ENCODE measurements at places on chromosomes 4 and X.
A peak's percentile ranks its signal among the peaks of the same experiment; 100 is the strongest.

DNA sequence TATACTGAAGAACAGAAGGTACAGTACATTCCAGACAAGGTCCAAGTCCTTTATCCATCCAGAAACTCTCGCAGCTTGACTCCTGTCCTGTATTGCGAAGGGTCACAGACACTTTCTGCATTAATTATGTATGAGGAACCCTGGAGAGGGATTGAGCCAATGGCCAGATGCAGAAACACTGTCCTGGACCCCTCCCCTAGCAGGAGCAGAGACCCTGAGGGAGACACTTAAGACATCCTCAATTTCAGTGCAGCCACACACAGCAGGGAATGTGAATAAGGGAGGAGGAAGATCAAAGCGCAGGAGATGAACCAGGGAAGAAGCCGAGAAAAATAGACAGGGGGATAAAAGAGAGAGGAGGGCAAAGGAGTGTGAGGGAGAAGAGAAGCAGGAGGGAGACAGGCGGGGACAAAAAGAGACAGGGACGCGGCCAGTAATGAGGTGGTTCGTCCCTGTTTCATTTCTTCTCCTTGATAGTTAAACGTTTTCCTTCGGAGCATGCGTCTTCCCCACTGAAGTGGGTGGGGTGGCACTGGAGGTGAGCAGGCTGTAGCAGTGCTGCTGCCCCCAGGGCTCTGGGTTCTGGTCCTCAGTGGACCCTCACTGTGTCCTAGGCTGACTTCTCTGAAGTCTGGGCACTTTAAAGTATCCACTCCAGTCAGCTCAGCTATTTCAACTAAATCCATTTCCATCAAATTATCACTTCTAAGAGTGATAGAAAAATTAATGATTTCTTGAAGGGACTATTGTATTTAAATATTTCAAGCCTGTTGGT is 356.4 kb upstream of the NOCT start:
- peak; percentile 42 for DNase-seq

GRCh38 chr4:149897783-149898182 is 82.1 kb upstream of the IQCM start:
- no peak for DNase-seq

- peak; percentile 81 for DNase-seq
Measured at GRCh38 chr4:6962211-6963041, 52.8 kb downstream of the TBC1D14 start.

GRCh38 chrX:122566401-122566800 is 617.7 kb upstream of the GRIA3 start:
- no peak for DNase-seq

DNA sequence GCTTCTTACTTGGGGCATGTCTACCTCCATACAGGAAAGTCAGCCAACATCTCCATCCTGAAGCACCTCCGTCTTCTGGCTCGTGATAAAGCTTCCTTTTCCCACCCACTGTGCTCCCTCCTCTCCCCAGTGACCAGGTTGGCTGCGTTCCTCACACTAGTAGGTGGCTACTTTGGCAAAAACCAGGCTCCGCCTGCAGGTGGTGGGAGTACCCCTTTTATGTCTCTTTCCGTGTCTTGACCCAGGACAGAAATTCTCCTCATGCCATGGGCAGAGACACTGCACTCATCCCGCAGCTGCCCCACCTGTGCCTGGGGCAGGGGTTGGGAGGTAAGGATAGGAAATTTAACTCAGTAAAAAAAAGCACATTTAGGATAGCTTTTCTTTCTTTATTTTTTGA is 50.9 kb downstream of the ENPP6 start:
- DNase-seq = peak; percentile 47

DNA sequence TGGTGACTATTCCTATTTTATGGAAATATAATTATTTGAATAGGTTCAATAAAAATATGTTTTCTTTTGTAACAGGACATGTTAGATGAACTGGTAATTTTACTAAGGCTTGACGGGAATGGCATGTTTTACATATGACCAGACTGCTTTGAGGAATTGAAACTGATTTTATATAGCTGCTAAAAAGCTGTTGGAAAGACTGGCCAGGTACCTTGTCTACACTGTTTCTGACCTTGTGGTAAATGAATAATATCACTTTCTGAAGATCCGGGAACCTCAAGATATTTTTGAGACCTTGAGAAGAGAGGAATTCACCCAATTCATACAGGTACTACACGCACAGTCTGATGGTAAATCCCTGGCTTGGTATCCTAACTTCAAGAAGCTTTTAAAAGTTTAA is 42.1 kb upstream of the USP46 start:
- DNase-seq = no peak

DNA sequence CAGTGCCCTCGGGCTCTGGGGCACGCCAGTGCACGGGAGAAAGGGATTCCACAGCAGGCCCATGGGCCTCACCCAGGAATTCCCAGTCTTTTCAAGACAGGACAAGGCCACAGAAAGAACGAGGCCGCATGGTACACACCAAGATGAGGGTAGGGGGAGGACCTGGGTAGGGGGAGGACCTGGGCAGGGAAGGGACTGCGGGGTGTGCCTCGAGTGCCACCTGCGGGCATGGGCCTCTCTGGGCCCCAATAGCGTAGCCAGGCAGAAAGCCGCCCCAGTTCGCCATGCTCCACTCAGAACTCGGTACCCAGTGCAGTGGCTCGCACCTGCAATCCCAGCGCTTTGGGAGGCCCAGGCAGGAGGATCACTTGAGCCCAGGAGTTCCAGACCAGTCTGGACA is 14.0 kb upstream of the DUSP9 start:
- peak; percentile 26 for DNase-seq

GRCh38 chr4:16827045-16827444 is 71.4 kb downstream of the LDB2 start:
- no peak for DNase-seq

- no peak for DNase-seq
Measured at GRCh38 chr4:150423503-150423902, 158.4 kb upstream of the MAB21L2 start.

GRCh38 chr4:80710748-80711451 is 319.6 kb upstream of the BMP3 start:
- DNase-seq = no peak

DNA sequence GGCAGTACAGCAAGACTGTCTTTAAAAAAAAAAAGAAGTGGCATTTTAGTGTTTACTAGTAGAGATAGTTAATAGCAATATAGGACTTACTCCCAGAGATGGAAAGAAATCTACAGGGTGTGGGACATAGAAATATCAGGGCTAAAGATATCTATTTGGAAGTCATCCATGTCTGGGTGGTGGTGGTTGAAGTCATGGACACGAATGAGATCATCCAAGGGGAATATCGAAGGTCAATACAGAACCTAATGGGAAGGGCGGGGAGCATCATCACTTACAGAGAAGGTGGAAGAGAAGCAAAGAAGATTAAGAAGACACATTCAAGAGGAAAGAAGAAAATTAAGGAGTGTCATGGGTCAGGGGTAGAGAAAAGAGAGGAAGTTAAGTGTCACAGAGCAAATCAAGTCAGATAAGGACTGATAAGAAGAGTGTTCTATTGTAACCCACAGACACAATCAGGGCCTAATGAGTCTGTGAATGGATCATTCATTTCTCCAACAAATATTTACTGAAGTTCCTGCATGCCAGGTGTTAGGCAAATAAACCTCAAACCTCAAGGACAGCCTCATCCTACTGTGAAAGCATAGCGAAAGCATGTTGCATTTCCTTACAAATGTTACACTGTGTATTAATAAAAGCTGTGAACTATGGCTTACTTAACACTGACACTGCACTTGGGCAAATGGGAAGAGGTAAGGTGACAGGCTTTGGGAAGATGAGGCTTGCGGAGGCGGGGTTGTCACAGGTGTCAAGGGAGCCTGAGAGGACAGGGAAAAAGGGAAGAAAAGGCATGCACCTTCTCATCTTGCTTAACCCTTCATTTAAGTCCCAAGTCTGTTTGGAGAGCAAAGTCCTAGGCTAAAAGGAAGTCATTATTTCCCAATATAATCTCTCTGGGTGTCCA is 65.3 kb downstream of the ELOVL6 start:
- no peak for DNase-seq

GRCh38 chr4:15882675-15883086 is 55.9 kb downstream of the FGFBP1 start:
- DNase-seq = peak; percentile 55

DNA sequence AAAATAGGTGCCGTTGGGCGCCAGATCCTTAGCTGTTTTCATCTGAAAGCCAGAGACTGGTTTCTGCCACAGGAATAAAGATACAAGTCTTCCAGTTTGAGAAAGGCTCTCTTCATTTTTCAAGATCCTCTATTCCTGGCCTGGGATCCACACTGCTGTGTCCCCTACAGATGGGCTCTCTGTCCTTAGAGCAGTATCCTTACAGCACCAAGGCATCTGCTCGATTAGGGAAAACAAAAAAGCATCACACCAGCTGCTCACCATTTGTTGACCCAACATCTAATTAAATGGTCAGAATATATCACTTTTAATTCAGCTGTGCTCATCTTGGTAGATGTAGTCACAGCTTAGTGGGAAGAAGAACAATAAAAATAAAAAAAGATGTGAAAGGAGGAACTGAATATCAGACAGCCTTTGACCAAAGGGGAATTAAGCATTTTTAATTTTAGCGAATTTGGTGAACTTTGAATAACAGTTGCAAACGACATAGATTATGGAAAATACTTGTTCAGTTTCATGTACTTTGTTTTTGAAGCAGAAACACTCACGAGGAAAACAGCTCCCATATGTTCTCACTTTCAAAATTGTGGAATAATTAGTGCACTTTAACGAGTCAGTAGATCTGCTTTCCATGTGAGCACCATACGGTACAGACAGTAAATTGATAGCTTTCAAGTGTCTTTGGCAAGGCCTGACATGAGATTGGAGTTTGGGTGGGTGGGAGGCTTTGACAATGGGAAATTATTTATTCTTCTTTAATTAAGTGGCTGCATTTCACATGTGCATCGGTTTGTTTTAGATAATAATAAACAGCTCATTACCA is 148.4 kb upstream of the CLNK start:
- DNase-seq = no peak

- DNase-seq = no peak
Measured at GRCh38 chrX:24099394-24099793, 44.6 kb downstream of the EIF2S3 start.

- DNase-seq = no peak
Measured at GRCh38 chr4:40564004-40564403, 65.7 kb downstream of the RBM47 start.

DNA sequence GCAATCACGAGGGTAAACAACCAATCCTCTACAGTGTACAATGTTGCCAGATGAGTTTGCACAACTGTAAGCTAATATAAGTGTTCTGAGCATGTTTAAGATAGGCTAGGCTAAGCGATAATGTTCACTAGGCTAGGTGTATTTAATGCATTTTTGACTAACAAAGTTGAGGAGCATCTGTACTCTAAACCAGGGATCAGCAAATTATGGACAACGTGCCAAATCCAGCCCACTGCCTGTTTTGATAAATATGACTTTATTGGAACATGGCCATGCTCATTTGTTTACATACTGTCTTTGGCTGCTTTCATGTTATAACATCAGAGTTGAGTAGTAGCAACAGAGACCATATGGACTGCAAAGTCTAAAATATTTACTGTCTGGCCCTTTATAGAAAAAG is 46.3 kb upstream of the ARHGEF6 start:
- no peak for DNase-seq

DNA sequence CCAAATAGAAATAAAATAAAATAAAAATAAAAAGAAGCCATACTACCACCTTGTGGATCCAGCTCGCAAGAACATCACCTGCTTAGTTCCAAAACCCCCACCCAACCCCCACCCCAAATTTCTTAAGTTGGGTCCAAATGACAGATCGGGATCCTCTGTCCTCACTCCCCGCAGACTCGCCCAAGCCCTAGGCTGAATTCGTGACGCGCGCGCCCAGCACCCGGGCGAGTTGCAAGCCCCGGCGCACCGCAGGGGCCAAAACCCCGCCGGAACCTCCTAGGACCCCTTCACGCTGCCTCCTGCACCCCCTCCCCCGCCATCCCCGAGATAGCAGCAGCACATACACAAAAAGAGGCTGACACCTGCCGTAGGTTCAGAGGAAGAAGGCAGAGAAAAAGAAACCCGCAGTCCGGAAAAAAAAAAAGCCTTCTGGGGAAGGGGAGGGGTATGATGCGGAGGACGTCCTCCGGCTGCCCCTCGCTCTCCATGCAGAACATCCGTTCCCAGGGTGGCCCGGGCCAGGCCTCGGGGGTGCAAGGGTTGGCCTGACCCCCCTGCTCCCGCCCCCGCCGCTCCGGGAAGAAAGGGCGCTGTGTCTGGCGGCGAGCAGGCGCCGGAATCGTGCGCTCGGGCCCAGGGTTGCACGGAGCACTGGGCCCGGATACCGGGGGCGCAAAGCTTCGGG is 2.6 kb downstream of the NLGN4X start:
- DNase-seq = peak; percentile 79

DNA sequence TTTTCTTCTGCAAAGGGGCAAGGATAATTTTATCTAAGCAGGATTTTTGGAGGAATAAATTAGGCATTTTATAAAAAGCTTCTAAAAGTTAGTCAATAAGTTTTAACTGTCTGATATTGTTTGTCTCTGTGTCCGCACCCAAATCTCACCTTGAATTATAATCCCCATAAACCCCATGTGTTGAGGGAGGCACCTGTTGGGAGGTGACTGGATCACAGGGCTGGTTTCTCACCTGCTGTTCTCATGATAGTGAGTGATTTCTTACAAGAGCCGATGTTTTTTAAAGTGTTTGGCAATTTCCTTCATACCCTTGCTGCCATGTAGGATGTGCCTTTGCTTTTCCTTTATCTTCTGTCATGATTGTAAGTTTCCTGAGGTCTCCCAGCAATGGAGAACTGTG is 481.4 kb downstream of the GBA3 start:
- DNase-seq = no peak

DNA sequence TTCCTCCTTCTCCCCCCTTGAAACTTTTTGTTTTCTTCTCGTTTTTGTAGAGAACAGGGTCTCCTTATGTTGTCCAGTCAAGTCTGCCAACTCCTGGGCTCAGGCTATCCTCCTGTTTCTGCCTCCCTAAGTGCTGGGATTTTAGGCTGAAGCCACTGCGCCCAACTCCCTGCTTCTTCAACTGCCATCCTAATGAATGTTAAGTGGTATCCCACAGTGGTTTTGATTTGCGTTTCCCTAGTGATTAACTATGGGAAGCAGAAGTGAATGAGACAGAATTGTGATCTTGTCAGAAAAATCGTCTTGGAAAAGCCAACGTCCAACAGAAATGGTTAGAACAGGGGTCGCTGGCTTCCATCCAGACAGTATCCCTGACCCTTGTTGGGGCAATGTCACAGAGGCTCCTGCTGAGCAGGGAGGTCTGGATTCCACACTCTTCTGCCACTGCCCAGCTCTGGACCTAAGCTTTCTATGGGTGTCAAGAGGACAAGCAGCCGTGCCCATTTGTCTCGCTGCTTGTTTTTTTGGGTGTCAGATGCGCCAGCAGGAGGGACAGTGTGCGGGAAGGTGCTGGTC is 869 bp upstream of the ADD1 start:
- peak; percentile 70 for DNase-seq

DNA sequence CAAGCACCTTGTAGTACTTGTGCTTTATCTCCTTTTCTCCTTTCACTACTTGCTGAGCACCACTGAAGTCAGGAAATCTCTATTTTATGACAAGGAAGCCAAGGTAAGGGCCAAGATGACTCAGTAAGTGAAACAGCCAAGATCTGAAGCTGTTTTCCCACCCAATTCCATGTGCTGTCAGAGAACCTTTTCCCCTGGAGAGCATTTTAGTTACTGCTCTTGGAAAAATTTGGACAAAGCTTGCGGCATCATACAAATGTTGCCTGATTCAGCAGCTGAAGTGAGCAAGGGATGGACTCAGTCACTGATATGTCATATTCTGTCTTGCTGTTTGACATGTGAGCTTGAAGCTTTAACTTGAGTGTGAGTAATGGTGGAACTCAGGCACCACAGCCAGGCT is 391.4 kb downstream of the RAB28 start:
- DNase-seq = no peak

All from H7 (cell line).